GM20000 (cell line): ENCODE measurements at places on chromosomes 5 and 9.
A peak's percentile ranks its signal among the peaks of the same experiment; 100 is the strongest.

GRCh38 chr9:4738866-4739586 lies 2.0 kb downstream of the AK3 start:
- DNase-seq = no peak

DNA sequence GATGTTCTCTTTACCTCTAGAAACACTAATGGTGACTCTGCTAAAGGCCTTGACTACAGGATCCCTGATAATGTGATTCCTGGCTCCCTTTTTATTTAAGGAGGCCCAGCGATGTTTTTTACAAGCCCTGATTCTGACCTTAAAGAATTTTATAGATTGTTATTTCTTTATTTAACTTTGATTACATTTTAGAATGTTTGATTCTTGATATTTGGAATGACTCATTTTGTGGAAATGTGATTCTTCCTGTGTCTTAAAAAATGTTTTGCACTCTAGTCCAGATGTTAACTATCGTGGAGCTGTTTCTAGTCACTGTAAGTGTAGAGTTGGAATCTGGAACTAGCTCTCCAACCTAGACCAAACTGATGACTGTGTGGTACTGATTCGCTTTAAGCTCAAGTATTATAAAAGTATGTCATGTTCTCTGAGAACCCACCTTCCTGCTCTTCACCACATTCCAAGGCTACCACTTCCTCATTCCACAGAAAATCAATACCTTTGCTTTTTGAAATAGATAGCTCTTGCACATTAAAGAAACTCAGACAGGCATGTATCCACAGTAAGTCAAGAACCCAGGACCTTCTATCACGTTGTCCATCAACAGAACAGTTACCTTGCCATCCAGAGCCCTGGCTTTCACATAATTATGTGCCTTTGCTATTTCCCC lies 65.2 kb downstream of the JMY start:
- DNase-seq = no peak

GRCh38 chr9:135567311-135567710 lies 5.8 kb downstream of the PAEP start:
- no peak for DNase-seq

DNA sequence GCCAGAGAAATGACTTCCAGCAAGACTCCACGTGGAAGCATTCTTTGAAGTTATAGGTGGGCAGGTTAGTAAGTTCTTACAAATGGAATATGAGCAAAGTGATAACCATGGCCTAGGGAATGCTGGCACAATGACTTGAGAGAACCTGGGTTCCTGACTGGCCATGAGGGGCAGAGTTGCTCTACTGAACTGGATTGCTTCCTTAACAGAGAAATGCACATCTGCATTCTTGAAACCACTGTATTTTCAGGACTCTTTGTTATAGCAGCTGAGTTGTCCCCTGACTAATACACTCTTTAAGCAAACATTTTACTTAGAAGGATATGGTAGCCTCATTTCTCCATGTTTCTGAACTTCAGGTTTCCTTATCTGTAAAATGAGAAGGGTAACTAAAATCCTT lies 108.3 kb upstream of the GNA14 start:
- DNase-seq = no peak

- DNase-seq = no peak
These were observed 142.4 kb downstream of the MAPKAP1 start for GRCh38 chr9:125564631-125565030.

GRCh38 chr5:1801222-1801966 lies at the start of gene NDUFS6:
NDUFS6 (plus strand) TSS chr5:1801407; CDS start chr5:1801418, 11 bp downstream.
- DNase-seq = peak; percentile 91

DNA sequence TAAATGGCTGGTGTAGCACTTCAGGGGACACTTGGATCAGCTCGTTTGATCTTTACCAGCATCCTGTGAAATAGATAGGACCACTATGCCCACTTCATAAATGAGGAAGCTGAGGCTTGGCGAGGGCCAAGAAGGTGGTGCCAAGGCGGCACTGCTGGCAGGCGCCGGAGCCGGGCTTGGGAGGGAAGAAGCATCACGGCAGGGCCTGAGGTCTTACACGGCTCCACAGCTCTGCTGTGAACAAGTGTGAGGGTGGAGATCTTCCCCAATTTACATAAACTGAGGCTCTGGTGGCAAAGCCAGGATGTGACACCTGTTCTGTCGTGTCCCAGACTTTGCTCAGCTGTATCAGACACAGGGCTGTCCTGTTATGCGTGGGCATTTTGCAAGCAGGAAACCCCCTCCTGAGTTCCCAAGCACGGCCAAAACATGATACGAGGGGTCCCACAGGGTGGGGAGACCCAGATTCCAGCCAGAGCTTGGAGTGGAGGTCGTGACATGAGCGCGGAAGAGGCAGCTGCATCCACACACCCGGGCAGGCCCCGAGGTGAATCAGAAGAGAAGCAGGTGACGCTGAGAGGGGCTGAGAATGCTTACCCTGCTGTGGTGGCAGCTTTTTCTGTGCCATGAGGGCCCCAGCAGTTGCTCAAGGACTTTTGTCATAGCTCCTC lies 117.5 kb upstream of the BOD1 start:
- peak; percentile 59 for DNase-seq
